Fibroblast of skin of scalp (primary cell): ENCODE measurements at places on chromosomes 4 and X.
A peak's percentile ranks its signal among the peaks of the same experiment; 100 is the strongest.

GRCh38 chr4:147853706-147854105 lies 121.8 kb downstream of the ARHGAP10 start:
- peak; percentile 68 for DNase-seq

DNA sequence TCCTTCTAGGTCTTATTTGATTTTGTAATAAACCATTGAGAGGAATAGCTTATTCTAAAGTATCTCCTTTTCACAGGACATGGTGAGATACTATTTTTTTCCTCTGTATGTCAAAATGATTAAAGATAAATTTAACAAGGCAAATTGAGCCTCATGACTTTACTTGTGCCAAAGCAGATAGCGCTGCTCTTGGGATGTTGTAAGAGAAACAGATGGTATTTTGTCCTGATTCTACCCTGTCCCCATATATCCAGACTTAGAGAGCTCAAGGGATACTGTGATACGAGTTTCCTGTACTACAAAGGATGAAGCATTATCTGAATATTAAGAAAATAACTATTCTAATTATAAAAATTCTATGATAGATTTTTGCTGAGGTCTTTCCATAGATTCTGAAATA lies 34.0 kb downstream of the EMCN start:
- DNase-seq = no peak

DNA sequence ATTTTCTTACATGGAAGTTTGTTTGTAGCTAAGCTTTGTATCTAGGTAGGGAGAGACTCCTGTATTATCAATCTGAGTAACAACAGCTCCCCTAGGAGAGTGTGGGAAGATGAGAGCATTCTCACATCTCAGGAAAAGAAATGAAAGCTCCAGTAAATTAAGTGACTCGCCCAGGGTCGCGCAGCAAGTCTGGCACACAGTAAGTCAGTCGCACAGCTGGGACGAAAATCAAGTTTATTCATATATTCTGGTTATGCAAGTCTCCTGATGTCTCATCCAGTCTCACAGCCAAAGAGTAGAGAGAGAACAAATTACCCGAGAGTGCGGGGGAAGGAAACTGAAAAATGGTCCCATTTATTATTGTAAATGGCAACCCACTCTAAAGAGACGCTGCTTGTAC lies 216.1 kb downstream of the STK32B start:
- peak; percentile 36 for DNase-seq

DNA sequence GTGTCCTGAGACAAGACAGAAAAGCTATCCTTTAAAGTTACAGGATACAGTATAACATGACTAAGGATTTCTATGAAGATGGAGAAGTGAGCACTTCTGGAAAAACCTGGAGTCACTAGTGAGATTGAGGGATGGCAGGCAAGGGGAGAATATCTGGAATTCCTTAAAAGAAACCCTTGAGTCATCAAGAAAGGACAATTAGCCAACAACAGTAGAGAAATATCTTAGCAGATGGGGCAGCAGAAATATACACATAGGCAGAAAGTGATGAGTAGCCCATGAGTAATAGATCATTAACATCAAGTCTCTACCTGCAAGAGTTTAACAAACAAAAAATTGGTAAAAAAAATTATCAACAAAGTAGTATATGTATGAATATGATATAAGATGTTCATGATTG lies 858.8 kb upstream of the FRG1 start:
- DNase-seq = peak; percentile 33

DNA sequence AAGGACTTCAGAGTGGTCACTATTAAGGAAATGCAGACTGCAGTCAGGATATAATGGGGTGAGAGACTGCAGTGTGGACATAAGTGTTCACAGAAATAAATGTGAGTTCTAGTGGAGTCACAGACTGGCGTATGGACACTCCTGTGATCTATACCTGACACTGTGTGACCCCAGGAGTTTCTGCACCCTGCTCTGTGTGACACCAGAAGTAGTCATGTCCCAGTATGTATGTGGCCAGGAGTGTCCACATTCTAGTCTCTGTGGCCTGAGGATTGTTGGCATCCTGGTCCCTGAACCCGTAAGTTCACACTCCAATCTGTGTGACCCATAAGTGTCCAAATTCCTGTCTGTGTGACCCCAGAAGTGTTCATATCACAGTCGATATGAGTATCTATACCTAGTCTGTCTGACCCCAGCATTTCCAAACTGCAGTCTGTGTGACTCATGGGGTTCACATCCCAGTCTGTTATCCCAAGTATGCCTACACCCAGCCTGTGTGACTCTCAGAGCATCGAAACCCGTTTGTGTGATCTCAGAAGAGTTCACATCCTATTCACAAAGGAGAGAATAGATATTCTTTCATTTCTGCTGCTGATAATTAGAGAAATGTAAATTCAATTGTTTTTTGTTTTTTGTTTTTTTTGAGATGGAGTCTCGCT lies 16.3 kb downstream of the WDR13 start:
- DNase-seq = peak; percentile 28

DNA sequence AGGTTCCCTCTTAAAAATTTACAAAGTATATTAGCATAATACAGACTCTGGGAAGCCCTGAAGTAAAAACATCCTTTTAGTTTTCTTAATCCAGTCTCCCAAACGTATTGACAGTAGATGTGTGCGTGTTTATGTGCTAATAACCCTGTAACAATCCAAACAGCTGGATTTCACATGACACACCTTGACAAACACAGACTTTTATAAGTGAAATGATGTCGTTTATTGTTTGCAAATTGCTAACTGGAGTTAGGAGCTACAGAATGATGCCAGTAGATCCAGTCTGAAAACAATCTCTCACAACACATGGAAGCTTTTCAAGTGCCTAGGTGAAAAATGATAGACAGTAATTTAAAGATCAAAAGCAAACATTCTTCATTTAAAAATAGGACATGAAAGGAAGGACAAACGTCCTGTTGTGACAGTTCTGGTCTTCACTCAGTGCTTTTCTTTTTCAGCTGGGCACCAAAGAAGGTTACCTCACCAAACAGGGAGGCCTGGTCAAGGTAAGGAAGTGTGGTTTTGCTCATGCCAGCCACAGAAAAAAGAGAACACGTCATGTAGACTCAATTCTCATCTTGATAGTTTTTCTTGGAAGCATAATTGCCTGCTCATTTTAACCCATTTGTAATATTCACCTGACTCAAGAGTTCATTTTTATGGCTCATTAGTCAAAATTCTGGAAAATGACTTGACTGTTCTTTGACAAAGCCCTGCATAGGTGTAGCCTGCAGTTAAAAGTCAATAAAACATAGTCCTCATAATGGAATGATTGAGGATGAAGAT lies 32.9 kb downstream of the LAMTOR3 start:
- DNase-seq = no peak

DNA sequence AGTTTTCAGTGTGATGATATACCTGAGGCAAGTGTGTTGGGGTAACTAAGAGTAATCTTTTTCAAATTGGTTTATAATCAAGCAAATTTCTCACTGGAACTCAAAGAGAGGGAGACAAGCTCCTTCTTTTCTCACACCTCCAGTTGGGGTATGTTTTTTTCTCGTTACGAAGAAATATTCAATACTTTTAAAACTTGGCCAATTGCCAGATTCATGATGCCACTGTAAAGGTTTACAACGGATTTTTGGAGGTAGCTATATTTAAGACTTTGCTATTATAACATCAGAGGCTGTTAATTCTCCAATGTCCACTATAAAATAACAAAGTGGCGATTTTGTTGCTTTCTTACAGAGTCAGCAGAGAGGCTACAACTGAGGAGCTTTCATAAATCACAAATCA lies 49.2 kb upstream of the ATP8A1 start:
- DNase-seq = no peak

DNA sequence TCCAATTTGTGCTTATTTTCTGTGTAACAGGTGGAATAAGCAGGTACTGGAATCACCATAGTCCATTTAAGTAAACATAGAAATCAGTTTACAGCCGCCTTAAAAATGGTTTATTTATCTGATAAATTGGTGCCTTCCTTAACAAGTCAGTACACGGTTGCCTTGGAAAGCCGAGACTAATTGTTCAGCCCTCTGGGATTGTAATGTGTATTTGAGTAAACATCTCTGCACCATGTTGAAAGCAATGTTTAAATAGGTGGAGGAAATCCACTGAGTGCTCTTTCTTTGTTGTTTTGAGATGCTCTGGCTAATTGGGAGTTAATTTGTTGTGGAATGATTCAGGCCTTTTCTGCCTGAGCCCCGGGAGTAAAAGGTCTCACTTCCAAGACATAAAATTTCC lies 45.7 kb upstream of the ADRA2C start:
- no peak for DNase-seq

DNA sequence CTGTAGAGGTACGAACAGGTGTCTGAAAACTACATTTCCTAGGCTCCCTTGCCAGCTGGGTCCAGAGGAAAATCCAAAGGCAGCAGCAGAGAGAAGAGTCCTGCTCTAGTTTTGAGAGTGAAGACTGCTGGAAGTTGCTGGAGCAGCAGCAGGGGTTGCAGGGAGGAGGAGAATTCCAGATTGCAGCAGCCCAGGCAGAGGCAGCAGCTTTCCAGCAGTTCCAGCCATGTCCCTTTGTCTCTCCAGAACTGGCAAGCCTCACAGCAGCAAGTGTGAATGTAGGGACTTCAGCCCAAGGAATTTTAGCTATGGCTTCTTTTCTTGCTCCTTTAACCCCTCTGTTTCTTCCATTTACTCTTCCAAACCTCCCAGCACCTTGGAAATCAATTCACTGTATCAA lies 24.1 kb upstream of the STIM2 start:
- DNase-seq = no peak

DNA sequence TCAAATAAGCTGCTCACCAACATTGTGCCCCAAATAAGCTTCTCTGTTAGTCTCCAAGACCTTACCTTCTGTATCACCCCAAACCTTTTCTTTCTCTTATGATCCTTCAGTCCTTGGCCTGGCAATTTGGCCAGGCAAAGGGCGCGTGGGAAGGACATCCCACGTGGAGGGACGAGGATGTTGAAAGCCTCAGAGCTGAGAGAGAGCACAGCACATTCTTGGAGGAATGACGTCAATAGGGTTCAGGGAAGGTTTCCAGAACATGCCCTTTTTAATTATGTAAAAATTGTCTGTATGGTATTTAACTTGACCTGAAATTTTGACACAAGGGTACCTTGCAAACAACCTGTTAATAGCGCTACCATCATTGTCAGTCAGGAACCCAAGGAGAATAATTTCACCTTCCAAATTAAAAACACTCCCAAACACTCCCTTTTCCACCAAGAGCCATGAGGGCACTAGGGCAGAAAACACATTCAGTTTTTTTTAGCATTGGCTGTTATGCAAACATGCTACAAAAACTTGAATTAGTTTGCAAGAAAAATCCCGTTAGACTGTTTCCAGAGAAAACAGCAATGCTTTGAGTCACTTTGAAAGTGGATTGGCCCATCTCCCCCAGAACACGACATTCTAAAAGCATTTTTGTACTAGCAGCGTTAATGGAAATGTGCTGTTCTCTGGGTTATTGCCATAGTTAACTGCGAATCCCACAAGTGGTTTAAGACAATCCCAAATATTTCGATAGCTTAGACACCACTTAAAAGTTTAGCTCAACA lies 183.2 kb upstream of the PUDP start:
- peak; percentile 95 for DNase-seq

DNA sequence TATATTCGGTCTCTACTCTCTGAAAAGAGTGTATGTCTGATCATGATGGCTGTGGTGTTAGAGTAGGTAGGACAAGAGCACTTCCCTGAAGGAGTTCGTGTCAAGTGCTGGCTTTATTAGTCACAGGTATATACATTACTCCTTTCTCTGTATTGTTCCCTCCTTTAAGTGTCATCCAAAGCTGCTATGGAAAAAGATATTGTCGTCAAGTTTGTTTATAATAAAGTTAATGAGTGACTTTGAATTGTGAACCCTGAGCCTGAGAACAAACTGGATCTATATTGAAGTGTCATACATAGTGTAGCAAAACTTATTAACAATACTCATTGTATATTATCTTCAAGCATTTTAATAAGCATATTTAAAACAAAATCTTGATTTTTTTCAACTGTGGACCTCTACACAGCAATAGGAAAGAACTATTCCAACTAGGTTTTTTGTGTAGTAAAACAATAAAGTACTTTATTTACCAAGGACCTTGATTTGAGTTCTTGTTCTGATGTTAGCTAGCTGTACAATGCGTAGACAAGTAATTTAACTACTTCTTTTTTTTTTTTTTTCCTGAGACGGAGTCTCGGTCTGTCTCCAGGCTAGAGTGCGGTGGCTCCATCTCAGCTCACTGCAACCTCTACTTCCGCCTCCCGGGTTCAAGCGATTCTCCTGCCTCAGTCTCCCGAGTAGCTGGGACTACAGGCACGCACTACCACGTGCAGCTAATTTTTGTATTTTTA lies 177.7 kb downstream of the RAPGEF2 start:
- no peak for DNase-seq

GRCh38 chrX:115017455-115017854 lies at the start of gene IL13RA2:
Gene IL13RA2, minus strand, starts transcription at chrX:115017616. Its CDS starts 347 bp downstream, at chrX:115017269.
- no peak for DNase-seq

DNA sequence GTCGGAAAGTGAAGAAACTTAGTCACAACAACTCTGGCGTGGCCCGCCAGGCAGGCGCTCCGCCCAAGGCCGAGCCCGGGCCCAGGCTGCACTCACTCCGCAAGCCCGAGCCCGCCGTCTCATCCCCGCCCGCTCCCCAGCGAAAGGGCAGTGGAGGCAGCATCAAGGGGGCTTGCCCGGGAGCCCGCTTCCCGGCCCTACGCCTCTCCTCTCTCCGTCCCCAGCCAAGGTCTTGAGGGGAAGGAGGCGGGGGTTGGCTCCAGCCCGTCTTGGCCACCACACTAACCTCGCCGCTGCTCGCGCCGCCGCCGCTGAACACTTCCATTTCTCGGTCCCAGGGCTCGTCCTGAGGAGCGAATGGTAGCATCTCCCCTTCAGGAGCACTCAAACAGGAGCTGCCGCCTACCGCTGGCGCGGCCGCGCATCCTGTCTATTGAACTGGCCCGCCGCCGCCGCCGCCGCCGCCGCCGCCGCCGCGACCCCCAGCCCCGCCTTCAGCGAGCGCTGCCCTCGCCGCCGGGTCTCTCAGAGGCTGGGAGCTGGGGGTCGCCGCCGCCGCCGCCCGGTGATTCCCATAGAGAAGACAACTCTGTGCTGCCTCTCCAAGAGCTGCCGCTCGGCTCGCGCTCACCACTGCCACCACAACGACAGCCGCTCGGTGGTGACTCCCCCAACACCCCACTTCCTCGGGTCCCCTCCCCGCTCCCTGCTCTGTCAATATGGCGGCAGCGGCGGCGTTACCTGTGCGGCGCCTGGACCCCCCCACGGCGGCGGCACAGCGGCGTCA lies at the start of gene RPS6KA6:
TSS of gene RPS6KA6 (minus strand) at position 667 of the 787 bp plus-strand sequence. CDS start at position 367, 300 bp downstream.
- peak; percentile 19 for DNase-seq

DNA sequence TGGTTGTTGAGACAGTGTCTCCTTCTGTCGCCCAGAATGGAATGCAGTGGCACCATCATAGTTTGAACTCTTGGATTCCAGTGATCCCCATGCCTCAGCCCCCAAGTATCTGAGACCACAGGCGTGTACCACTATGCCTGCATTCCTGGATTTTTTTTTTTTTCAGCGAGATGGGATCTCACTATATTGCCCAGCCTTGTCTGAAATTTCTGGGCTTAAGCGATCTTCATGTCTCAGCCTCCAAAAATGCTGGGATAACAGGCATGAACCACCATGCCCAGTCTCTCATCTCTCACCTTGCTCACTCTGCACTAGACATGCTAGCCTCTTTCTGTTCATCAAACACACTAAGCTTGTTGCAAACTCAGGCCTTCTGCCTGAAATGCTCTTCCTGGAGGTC lies 104.1 kb downstream of the UBE2K start:
- DNase-seq = peak; percentile 33

GRCh38 chr4:14092741-14093140 lies 465.2 kb upstream of the BOD1L1 start:
- DNase-seq = no peak

- DNase-seq = no peak
These were observed 18.4 kb upstream of the SLC6A14 start for GRCh38 chrX:116417968-116418367.

- DNase-seq = peak; percentile 69
These were observed 60.5 kb upstream of the TRIM2 start for GRCh38 chr4:153143527-153144348.

- no peak for DNase-seq
These were observed 31.1 kb upstream of the DOCK11 start for GRCh38 chrX:118464501-118464900.
